ENCODE measurements at places on chromosomes 7 and 10. TPM values are rescaled to one million over a fixed set of nuclear protein-coding genes. Genes with fewer than 3 reads are reported as not detected.

GRCh38 chr7:50826371-50827172 lies 43.9 kb upstream of the GRB10 start:
- H3K4me3 ChIP-seq = no peak overlapping the region
- no peak overlapping the region for H3K27ac ChIP-seq
- no peaks in the 10 kb centered on the region for H3K27me3 ChIP-seq

GRCh38 chr7:134954197-134955082 lies 31.9 kb upstream of the AGBL3 start:
- no peak for DNase-seq
- H3K36me3 ChIP-seq = no peaks in the 10 kb centered on the region
- no peak overlapping the region for H3K27ac ChIP-seq
- no peaks in the 10 kb centered on the region for H3K27me3 ChIP-seq

SPDYE8 gene
- total RNA-seq = not detected

- H3K4me1 ChIP-seq = peaks cover 1% of the 10 kb centered on the region
- H3K27me3 ChIP-seq = no peaks in the 10 kb centered on the region
- no peak overlapping the region for H3K4me3 ChIP-seq
- no peak overlapping the region for H3K27ac ChIP-seq
- no peak for DNase-seq
These were observed 17.8 kb downstream of the PRSS2 start for GRCh38 chr7:142788303-142789289.

DNA sequence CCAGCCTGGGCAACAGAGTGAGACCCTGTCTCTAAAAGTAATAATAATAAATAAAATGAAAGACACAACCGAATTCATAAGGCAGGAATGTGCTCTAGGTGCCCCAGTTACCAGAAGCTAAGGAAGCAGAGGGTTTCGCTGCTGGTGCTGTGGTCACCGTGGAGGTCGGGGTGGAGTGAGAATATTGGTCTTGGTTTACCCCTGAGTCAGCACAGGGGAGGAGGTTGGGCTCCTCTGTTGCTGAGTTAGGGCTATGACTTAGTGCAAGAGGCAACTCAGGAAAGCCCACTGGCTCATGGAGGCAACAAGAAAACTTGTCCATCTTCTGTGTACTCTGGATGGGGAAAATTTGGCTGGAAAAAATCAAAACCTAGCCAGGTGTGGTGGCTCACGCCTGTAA lies 117.1 kb downstream of the MYL10 start:
- no peaks in the 10 kb centered on the region for H3K4me1 ChIP-seq
- no peak overlapping the region for H3K4me3 ChIP-seq
- no peak overlapping the region for H3K27ac ChIP-seq
- H3K36me3 ChIP-seq = no peaks in the 10 kb centered on the region
- DNase-seq = no peak

DNA sequence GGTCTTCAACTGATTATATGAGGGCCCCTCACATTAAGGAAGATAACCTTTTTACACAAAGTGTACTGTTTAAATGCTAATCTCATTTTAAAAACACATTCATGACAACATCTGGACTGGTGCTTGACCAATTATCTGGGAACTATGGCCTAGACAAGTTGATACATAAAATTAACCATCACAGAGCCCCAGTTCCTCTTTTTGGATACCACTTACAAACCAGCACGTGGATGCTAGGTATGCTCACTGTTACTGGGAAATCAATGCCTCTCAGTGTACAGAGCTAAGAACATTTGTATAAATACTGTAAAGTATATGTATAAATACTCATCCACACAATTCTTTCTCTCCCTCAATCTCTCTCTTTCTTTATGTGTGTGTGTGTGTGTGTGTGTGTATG lies 1217.8 kb upstream of the LRRTM3 start:
- no peak for DNase-seq
- H3K27me3 ChIP-seq = no peaks in the 10 kb centered on the region
- H3K4me3 ChIP-seq = no peak overlapping the region
- no peaks in the 10 kb centered on the region for H3K4me1 ChIP-seq
- H3K27ac ChIP-seq = no peak overlapping the region

DNA sequence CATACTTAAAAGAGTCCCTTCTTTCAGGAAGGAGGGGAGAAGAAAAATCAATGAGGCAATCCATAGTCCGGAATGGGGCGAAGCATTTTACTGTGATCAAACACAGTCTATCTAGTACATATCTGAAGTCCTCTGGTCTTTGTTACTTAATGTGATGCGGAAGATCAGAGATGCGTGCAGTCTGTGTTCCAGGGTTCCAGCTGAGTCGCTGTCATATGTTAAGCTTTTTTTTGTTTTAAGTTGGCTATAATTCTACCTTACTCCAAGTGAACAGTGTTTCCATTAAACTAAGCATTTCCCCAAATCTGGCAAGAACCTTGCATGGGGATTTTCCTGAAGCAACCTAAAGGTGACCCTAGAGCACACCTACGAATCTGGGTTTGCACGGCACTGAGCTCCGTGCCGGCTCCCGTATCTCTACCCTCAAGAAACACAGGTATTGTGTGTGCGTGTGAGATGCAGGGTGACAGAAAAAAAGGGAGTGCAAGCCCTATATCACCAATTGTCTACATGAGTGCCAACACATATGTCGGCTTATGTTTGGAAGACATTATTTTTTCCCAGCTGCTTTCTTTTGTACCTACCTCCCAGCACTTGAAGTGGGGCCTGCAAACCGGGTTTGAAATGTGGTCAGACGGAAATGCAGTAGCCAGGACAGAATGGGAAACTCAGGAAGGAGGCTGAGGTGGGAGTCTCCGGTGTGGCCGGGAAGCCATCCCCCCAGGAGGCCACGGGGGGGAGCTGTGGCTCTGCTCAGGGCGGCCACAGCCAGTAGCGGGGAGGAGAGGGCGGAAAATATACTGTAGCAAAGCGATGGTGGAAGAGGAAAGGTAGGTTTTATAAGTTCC lies 435.8 kb upstream of the MGMT start:
- H3K36me3 ChIP-seq = no peaks in the 10 kb centered on the region
- DNase-seq = peak; percentile 20
- no peak overlapping the region for H3K4me3 ChIP-seq
- no peaks in the 10 kb centered on the region for H3K27me3 ChIP-seq
- H3K27ac ChIP-seq = no peak overlapping the region

- H3K4me3 ChIP-seq = no peak overlapping the region
- no peak overlapping the region for H3K27ac ChIP-seq
- H3K27me3 ChIP-seq = peaks cover 22% of the 10 kb centered on the region
- no peak for DNase-seq
- H3K4me1 ChIP-seq = no peaks in the 10 kb centered on the region
These were observed 5.9 kb downstream of the HOXA13 start for GRCh38 chr7:27194002-27194352.

- peaks cover 4% of the 10 kb centered on the region for H3K4me1 ChIP-seq
- no peak overlapping the region for H3K27ac ChIP-seq
- no peaks in the 10 kb centered on the region for H3K36me3 ChIP-seq
- H3K27me3 ChIP-seq = no peaks in the 10 kb centered on the region
- no peak for DNase-seq
- H3K4me3 ChIP-seq = no peak overlapping the region
These were observed 13.8 kb upstream of the AFAP1L2 start for GRCh38 chr10:114418109-114418508.

DNA sequence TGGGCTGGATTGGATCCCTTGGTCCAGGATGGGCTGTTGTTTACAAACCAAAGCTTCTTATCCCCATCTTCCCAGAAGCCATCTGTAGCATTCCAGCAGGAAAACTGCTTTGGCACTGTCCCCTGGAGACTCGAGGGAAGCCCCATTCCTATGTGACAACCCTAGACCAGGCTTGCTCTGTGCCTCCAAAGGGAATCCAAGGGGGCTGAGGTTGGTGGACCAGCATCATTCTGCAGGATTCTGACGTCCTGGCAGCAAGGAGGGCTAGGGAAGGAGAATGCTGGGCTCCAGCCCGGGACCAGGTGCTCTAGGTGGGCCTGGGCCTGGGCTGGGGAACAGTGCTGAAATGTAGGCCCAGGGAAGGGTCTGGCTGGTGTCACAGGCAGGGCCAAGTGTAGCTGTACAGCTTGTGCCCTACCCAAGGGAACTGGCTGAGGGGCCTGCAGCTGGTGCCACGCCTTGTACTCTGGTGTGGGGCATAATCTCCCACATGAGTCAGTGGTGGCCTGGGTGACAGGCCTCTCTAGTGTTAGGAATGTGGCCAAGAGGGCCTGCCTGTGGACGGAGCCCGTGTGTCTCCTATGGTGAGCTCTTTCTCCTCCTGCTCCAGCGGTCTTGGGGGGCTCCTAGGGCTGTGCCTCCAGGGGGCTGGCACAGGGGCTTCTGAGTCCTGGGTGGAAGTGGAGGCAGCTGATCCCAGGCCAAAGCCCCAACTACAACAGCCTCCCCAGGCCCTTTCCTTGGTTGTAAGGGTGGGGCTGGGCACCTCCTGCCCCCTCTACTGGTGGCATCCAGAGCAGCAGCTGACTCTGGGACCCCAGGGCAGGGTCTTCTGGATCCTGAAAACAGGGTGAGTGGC lies 25.2 kb downstream of the TRIM8 start:
- H3K27ac ChIP-seq = peak overlapping the region; percentile 79
- H3K36me3 ChIP-seq = no peaks in the 10 kb centered on the region
- DNase-seq = peak; percentile 91
- H3K4me1 ChIP-seq = no peaks in the 10 kb centered on the region
- H3K4me3 ChIP-seq = no peak overlapping the region

DNA sequence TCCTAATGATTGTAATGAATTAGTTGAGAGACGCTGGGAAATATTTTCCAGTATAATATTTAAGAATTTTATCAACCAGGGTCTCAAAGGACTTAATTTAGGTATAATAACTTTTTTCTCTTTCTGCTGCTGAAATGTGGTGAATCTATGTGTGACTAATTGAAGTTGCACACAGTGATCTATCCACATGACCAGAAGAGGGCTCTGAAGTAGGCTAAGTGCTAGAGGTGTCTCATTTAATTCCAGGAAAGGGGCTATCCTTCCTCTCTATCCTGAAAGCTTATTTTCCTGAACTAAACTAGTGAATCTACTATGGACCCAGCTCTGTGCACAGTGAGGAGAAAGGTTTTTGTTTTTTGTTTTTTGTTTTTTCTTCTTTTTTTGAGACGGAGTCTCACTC lies 294.4 kb upstream of the MYO3A start:
- H3K27ac ChIP-seq = no peak overlapping the region
- DNase-seq = no peak
- no peaks in the 10 kb centered on the region for H3K27me3 ChIP-seq
- H3K36me3 ChIP-seq = no peaks in the 10 kb centered on the region

PNLIPRP2 gene
- 2,333 TPM for total RNA-seq

DNA sequence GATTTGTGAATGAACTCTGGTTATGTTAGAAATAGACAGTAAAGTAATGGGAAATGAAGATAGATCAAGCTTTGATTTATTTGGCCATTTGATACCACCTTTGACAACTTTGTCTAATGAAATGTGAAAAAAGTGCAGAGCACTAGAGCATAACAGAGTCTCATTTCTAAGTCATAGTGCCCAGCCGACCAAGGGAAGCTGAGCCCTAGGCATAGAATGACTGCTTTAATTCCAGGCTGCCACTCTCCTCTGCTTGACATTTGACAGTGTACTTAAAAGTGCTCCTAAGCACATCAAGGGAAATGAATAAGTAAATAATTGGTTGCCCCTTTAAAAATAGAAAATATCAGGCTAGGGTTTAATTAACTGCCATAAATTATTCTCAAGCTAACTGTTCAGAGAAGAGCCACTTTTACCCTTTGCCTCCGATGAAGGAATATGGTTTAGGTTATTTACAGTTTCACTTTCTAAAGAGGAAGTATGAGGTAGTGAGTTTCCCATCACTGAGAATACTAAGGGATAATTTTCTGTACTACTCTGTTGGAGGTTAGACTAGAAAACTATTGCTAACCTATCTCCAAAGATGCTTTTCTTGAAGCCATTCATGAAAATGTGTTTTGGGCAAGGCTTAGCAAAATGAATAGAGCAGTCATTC lies 591.6 kb downstream of the REEP3 start:
- H3K27ac ChIP-seq = no peak overlapping the region
- no peak overlapping the region for H3K4me3 ChIP-seq
- H3K36me3 ChIP-seq = no peaks in the 10 kb centered on the region

- DNase-seq = no peak
- H3K4me1 ChIP-seq = no peaks in the 10 kb centered on the region
- no peaks in the 10 kb centered on the region for H3K36me3 ChIP-seq
These were observed 9.8 kb upstream of the AGK start for GRCh38 chr7:141541375-141541774.

HABP2 gene
- 51.7 TPM for total RNA-seq

DNA sequence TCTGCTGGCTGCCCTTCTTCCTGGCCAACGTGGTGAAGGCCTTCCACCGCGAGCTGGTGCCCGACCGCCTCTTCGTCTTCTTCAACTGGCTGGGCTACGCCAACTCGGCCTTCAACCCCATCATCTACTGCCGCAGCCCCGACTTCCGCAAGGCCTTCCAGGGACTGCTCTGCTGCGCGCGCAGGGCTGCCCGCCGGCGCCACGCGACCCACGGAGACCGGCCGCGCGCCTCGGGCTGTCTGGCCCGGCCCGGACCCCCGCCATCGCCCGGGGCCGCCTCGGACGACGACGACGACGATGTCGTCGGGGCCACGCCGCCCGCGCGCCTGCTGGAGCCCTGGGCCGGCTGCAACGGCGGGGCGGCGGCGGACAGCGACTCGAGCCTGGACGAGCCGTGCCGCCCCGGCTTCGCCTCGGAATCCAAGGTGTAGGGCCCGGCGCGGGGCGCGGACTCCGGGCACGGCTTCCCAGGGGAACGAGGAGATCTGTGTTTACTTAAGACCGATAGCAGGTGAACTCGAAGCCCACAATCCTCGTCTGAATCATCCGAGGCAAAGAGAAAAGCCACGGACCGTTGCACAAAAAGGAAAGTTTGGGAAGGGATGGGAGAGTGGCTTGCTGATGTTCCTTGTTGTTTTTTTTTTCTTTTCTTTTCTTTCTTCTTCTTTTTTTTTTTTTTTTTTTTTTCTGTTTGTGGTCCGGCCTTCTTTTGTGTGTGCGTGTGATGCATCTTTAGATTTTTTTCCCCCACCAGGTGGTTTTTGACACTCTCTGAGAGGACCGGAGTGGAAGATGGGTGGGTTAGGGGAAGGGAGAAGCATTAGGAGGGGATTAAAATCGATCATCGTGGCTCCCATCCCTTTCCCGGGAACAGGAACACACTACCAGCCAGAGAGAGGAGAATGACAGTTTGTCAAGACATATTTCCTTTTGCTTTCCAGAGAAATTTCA lies 1.7 kb downstream of the ADRB1 start:
- no peaks in the 10 kb centered on the region for H3K27me3 ChIP-seq
- H3K4me1 ChIP-seq = peaks cover 7% of the 10 kb centered on the region
- H3K4me3 ChIP-seq = no peak overlapping the region
- H3K36me3 ChIP-seq = no peaks in the 10 kb centered on the region
- peak overlapping the region; percentile 37 for H3K27ac ChIP-seq

PSMG3 gene
- total RNA-seq = 6.7 TPM

HOXA7 gene
- total RNA-seq = not detected

GRCh38 chr10:59991661-59992060 lies 85.3 kb upstream of the CCDC6 start:
- no peaks in the 10 kb centered on the region for H3K36me3 ChIP-seq
- no peaks in the 10 kb centered on the region for H3K4me1 ChIP-seq
- H3K27ac ChIP-seq = no peak overlapping the region
- no peak for DNase-seq
- no peak overlapping the region for H3K4me3 ChIP-seq

SPDYE6 gene
- not detected for total RNA-seq

Measured in pancreas (tissue), 10 donors.